CD8-positive, alpha-beta memory T cell (primary cell): ENCODE measurements at places on chromosomes 2 and 18. TPM values are rescaled to one million over a fixed set of nuclear protein-coding genes. Genes with fewer than 3 reads are reported as not detected.

DNA sequence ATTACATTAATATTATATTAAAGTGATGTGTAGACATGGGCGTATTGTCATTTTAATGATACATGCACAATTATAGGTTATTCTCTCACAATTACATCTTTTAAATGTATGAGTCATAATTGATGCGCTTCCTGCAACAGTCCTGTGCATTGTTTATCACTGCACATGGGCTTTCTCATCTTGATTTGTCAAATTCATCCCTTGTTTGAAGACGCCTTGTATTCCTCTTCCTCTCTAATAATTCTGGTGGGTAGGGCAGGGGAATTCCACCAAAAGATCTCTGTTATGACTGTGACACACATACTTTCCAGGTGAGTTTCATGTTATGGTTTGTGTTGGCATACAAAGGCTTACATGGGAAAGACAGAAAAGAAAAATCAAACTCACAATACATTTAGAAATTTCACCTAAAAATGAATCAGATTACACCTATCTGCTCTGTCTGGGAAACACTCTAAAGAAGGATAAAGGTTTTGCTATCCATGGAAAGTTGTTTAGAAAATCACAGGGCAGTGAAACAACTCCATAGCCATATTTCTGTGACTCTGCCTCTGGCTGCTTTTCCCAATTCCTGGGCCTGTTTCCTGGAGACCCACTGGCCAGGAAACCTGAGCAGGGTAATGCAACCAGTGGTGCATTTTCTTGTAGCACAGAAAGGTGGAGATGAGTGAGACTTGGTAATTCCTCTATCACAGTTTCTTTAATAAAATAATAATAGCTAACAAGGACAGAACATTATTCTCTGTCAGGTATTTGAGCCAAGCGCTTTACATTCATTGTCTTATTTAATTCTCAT lies 13.2 kb downstream of the SLC9A2 start:
- H3K27ac ChIP-seq = no peak overlapping the region
- no peaks in the 10 kb centered on the region for H3K27me3 ChIP-seq

DNA sequence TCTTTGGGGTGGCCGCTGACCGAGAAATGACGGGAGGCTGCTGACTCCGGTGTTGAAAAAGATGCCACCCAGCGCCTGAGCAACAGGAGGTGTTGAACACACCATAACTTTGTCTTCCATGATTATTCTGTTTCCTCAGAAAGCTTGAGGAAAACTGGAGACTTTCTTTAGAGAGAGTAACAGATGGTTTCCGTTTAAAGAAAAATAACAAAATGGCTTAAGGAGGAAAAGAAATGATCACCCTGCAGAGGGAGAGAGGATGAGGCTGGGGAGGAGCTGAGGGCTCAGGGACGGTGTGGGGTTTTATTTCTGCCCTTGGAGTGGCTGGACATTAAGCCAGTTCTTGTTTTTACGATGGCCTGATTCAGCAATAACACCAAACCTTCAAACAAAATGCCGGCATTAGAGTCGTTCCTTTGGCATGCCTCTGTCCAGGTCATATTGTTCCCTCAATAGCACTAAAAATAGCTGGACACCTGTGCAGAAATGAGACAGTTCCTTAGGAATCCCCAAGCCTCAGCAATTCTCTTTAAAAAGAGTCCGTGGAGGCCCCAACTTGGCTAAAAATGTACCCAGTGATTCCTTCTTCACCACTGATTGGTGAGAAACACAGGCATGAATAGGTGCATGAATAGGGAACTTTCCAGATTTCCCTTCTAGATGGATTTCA lies 182.4 kb downstream of the ALPK2 start:
- no peak overlapping the region for H3K4me3 ChIP-seq
- H3K27ac ChIP-seq = no peak overlapping the region

DNA sequence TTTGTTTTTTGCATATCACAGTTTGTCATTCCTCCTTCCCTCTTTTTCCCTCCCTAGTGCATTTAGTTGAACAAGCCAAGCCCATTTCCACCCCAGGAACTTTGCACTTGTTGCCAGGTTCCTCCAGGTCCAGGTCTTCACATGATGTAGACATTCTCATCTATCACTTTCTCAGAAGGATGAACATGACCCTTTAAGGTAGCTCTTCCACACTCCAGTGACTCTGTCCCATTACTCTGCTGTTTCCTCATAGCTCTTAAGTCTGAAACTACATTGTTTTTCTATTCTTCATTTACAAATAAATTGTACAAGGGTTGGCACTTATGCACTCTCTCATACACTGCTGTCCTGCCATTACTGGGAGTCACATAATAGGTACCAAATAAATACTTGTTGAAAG lies 6.1 kb downstream of the KYNU start:
- no peaks in the 10 kb centered on the region for H3K36me3 ChIP-seq
- no peaks in the 10 kb centered on the region for H3K4me1 ChIP-seq
- H3K4me3 ChIP-seq = no peak overlapping the region
- no peak for DNase-seq
- H3K27me3 ChIP-seq = no peaks in the 10 kb centered on the region
- no peak overlapping the region for H3K27ac ChIP-seq

DNA sequence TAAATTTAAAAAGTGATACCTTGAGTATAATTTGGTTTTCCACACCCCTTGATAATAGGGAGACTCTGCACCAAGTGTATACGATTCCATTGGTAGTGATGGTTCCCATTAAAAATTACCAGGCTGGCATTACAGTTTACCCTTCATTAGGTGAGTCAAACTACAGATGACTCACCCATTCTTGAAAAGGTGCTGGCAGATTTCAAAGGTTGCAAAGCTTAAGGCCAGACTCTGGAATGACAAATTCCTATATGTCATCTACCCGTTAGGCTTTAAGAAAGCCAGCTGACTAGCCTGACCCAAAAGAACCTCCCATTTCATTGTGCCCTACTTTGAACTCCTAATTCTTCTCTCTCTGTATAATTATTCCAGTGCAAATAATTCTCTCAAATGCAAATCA lies 124.4 kb downstream of the LRRTM4 start:
- no peaks in the 10 kb centered on the region for H3K27me3 ChIP-seq
- H3K4me3 ChIP-seq = no peak overlapping the region
- no peak overlapping the region for H3K27ac ChIP-seq
- no peaks in the 10 kb centered on the region for H3K4me1 ChIP-seq

DNA sequence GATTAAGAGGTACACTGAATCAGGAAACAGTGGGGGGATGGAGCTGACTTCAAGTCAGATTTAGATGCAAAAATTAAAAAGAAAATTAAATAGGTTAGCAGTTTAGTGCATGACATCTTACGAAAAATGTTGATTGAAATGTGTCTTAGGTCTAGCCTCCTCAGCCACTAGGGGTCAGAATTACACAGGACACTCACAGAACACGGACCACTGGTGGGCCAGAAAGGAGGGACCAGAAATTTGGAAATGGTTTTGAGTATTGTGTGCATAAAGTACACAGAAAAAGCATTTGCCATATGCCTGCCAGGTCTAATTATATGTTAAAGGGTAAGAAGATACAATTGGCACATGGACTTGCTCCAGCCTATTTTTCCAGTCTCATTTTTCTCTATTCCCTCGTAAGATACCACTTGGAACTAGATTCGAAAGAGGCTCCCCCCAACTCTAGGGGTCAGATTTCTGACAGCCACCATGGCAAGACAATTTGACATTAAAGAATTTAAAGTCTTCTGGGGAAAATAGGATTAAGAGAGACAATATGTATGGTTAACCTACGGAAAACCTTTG lies 550.2 kb upstream of the SETBP1 start:
- DNase-seq = no peak
- no peak overlapping the region for H3K4me3 ChIP-seq
- H3K27ac ChIP-seq = no peak overlapping the region

- peaks cover 11% of the 10 kb centered on the region for H3K36me3 ChIP-seq
- H3K4me3 ChIP-seq = no peak overlapping the region
- H3K27me3 ChIP-seq = no peaks in the 10 kb centered on the region
- DNase-seq = no peak
Observed at GRCh38 chr2:135925571-135925970, 49.3 kb upstream of the MCM6 start.

FNDC4 gene
- total RNA-seq = 0.15 TPM

PGAP1 gene
- 8.7 TPM for total RNA-seq

ANTXR1 gene
- total RNA-seq = 0.22 TPM

DNA sequence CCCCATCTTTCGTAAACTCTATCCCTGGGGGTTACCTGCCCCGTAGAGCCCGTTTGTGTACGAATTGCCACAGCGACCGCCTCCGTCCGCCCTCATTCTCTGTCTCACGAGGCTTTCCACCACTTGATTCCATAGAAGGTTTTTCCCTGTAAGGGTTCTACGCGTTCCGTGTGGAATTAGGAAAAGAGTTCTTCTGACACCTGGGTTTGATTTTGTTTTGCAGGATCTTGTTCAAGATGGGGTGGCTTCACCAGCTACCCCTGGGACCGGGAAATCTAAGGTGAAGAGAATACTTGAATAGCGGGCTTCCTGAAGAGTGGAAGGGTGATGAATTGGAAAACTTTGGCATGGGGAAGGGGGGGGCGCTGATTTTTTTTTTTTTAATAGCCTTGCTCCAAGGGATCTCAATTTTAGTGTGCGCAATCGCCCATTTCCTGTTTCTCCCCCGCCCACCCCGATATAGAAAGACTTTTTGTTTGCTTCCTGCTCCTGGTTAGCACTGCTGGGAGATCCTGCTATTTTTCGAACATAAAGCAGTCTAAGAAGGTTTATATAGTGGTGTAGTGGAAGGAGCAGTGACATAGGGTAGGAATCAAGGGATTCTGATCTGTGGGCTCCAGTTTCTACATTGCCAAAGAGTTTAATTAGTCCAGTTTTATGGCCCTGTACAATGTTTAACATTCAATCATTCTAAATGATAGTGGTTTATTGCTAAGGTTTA lies 564 bp downstream of the GCC2 start:
- no peaks in the 10 kb centered on the region for H3K27me3 ChIP-seq
- peak; percentile 39 for DNase-seq
- peak overlapping the region; percentile 99 for H3K27ac ChIP-seq
